ENCODE measurements at places on chromosomes 6 and 20. TPM values are rescaled to one million over a fixed set of nuclear protein-coding genes. Genes with fewer than 3 reads are reported as not detected.

Gene MTFR2
- total RNA-seq: 0.41 TPM

Gene AIF1
- 6.9 TPM for total RNA-seq

Gene RNF39
- not detected for total RNA-seq

Gene NT5E
- 8.2 TPM for total RNA-seq

Gene PRDM13
- not detected for total RNA-seq

Gene DPPA5
- not detected for total RNA-seq

Gene SDCBP2
- 3.3 TPM for total RNA-seq

Gene CST5
- not detected for total RNA-seq

Gene RING1
- 24.5 TPM for total RNA-seq

Gene PHF20
- total RNA-seq: 53.8 TPM

Gene SLC22A16
- total RNA-seq: not detected

GRCh38 chr20:50270569-50270968, 79.9 kb downstream of the CEBPB start:
- DNase-seq: no peak

DNA sequence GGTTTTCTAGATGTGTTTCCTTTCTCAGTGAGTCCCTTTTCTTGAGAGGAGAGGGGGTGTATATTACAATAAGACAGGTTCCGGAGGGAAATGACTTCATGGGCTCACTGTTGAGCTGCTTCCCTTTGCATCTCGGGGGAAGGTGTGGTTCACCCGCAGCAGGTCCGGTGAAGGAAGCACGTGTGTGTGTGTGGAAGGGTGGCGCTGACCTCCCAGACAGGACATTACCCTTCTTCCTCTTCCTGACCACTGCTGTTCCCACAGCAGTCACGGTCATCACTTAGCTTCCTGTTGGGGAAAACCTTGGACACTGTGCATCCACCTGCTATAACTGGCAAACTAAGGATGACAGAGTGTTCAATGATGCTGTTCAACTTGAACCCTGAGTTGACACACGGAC, 83.6 kb downstream of the PLEKHG1 start:
- DNase-seq: no peak

DNA sequence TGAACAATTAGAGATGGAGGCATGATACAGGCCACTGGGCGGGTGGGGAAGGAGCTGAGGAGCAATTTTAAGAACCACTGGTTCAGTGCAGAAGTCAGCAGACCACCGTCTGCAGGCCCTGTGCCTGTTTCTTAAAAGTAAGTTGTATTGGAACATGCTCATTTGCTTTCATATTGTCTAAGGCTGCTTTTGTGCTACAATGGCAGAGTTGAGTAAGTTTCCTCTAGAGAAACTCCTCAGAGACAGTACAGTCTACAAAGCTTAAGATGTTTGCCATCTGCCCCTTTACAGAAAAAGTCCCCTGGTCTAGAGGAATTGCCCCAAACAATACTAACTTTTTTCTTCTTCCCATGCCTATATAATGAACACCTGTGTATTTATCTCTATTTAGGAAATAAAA, 28.5 kb upstream of the UBE2J1 start:
- DNase-seq: no peak

DNA sequence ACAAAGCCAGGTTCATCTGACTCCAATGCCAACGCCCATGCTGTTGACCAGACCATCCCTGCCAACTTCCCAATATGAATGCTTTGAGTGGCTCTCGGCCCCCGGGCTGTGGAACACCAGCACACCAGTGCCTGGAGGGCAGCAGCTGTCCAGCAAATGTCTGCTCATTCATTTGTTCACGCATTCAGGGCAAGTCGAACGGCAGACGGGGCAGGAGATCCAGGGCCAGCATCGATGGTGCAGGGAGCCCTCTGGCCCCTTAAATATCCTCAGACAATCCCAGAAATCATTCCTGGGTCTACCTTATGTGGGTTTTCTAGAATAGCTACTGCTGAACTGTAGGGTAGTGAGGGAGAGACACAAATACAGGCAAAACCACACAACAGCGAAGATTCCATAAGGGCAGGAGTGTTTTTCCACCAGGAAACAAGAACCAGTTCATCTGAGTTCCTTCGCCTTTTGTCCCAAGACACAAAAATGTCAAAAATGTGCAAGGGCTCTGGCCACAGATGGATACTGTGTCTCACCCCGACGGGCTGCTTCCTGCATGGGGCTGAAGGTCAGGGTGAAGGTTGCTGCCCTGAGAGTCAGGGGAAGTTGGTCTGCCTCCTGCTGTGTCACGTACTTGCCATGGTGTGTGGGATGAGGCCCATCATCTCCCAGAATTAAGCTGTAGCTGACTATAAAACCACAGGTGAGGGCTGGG, 15.5 kb downstream of the RIPOR3 start:
- DNase-seq: no peak

DNA sequence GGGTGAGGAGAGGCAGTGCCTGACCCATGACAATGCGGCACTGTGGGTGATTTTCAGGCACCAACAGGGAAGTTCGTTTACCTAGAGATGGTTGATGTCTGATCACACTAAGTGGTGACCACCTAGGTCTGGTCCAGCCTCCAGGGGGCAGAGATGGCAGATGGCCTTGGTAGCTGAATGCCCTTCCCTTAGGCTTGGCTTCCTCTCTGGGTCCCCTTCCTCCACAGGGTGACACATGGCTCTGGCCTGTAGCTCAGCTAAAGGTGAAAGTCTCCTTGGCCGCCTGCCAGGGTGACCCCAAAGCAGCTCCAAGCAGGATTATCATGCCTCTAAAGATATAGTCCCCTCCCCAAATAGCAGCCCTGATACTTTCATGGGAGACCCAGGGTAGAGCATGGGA, 6.4 kb downstream of the GDAP1L1 start:
- no peak for DNase-seq

DNA sequence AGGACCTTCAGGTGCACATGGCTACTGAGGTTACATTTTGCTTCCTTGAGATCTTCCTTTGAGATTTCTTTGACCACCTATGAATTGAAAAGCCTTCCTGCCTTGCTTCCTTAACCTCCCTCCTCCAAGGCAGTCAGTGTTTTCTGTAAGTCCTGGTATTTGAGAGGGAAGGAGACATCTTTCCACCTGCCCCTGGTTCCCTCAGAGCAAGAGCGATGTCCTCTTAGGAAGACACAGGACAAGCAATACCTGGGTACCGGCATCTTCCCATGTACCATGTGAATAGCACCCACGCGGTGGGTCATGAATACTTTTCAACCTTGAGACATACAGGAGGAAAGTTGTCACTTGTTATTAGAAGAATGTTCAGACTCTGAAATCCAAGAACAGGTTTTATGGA, 37.1 kb downstream of the GINS1 start:
- DNase-seq: no peak

- no peak for DNase-seq
Observed at GRCh38 chr20:53937339-53937741, 133.1 kb downstream of the BCAS1 start.

DNA sequence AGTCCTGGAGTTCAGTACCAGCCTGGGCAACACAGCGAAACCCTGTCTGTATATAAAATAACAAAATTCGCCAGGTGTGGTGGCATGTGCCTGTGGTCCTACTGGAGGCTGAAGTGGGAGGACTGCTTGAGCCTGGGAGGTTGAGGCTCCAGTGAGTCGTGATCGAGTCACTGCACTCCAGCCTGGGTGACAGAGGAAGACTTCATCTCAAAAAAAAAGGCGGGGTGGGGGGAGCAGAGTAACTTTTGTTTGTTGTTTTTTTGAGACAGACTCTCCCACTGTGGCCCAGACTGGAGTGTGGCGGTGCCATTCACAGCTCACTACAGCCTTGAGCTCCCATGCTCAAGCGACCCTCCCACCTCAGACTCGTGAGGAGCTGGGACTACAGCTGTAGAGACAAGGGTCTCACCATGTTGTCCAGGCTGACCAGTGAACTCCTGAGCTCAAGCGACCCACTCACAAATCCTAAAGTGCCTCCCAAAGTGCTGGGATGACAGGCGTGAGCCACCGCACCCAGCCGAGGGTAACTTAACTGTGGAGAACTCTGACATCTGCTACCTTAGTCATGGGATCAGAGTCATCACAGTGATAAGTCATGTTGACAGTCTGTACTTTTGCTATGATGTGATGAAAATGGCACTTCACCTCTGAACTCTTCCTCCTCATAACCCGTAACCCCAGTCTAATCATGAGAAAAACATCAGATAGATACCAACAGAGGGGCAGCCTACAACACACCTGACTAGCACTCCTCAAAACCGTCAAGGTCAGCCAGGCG, 16.5 kb downstream of the PEDS1 start:
- DNase-seq: no peak

DNA sequence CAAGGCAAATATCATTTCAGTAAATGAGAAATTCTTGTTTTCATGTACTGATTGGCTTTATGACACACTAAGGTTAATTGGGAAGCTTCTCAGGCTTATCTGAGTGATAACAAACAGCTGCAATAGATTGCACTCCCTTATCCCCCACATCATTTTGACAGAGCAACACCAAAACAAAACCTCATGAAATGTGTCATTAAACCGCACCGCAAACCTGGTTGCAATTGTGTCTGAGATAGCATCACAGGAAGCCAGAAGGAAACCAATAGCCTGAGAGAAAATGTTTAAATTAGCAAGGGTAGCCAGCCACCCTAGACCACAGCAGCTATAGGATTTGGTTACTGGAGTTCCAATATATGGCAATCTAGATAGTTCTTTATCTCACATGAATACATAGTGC, 31.6 kb upstream of the LAMA4 start:
- DNase-seq: no peak

- DNase-seq: no peak
Observed at GRCh38 chr6:7630792-7631191, 40.8 kb downstream of the SNRNP48 start.

- no peak for DNase-seq
Observed at GRCh38 chr20:32600681-32601237, 15.6 kb upstream of the NOL4L start.

DNA sequence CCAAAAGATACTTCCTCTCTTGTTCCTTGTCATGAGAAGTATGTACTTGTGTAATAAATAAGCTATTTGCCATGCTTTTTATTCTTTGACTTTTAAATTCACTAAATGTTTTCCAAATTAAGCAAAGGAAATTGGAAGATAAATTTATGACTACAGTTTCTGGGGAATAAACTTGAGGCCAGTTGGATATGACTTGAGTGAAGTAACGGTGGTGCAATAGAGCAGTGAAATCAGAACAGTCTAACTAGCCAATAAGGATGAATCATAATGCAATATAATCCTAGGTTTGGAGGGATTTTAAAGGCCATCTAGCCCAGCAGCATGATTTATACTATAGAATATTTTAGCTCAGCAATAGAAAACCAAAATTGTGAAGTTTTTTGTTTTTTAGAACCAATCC, 183.8 kb upstream of the TCF21 start:
- DNase-seq: no peak

DNA sequence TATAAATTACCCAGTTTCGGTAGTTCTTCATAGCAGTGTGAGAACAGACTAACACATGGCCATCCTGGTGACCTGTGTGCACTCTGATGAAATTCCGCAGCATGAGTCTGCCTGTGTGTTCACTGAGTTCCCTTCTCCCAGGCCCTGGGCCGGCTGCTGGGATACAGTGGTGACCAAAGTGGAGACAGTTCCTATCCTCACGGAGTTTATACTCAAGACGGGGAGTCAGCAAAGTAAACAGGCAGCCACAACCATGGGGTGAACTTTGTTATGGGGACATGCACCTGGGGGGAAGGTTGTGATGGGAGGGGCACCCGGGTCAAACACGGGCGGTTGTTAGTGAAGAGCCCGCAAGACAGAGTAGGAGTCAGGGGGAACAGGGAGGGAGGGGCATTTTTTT, 202.0 kb downstream of the CDH4 start:
- DNase-seq: no peak

GRCh38 chr6:31729515-31729978, 448 bp upstream of the DDAH2 start:
- peak; percentile 86 for DNase-seq

GRCh38 chr6:53238311-53238710, 89.7 kb upstream of the GCM1 start:
- no peak for DNase-seq

- no peak for DNase-seq
Observed at GRCh38 chr6:77245026-77245425, 218.3 kb downstream of the HTR1B start.

GRCh38 chr6:10381133-10381829, 33.6 kb downstream of the TFAP2A start:
- DNase-seq: no peak

- DNase-seq: no peak
Observed at GRCh38 chr20:34564833-34565232, 6.3 kb downstream of the MAP1LC3A start.

Data from frontal cortex (tissue), 4 donors.